ENCODE measurements at places on chromosomes 11 and 22.

DNA sequence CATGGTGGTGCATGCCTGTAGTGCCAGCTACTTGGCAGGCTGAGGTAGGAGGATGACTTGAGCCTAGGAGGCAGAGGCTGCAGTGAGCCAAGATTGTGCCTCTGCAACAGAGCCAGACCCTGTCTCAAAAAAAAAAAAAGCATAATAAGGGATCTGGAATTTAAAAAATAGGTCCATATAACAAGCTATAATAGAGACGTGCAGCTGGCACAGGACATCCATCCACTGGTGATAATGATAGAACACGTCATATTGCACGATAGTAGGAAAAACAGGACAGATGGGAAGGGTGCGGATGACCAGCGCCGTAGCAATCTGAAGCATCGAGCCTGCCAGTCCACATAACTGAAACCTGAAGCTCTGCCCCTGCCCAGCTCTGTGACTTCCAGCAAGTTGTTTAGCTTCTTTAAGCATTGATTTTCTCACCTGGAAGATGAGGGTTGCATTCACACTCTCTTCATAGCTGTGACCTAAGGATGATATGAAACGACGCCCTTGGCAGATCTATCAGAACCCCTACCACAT, 60.3 kb upstream of the PRODH start:
- no peak for DNase-seq

DNA sequence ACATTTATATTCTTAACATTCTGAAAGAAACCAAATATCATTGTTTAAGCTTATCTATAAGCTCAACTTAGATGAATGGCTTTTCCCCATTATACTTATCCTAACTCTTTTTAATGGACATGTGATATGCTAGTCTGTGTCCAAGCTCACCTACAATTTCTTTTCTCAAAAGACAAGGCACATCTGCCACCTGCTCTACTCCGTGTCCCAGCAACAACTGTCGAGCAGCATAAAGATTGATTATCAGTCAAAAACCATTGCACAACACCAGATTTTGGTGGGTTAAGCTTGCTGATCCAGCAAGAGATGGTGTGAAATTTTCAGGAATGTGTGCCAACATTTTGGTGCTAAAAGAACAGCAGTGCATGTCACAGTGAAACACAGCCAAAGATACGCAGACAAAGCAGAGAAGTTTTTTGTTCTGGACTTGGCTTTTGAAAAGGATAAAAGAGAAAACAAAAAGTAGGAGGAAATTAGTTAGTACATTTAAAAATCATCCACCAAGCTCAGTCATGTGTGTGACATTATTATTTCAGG, 65.8 kb downstream of the DCDC1 start:
- no peak for DNase-seq

- no peak for DNase-seq
These were observed 968.1 kb downstream of the LRRC4C start for GRCh38 chr11:40491341-40491740.

DNA sequence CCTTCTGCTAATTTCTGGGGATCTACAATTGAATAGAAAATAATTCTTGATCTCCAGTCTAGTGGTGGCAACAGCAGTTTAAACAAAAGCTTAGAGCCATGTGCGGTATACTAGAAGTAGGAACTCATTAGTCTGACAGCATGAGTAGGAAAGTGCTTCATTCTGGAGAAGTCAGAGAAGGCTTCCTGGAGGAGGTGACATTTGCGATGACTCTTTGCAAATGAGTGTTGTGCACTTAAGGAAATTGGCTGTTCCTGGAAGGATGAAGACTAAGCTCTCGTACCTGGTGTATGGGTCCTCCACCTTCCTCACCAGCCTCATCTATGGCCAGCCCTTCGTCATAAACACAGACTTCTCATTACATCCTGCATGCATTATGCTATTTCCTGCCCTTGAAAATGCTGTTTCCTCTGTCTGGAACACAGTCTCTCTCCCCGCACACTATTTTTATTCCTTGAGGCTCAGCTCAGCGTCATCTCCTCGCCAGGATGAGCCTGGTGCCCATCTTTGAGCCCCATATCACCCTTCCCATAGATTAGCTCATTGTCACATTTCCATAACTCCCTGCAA, 132.9 kb downstream of the PKNOX2 start:
- no peak for DNase-seq

DNA sequence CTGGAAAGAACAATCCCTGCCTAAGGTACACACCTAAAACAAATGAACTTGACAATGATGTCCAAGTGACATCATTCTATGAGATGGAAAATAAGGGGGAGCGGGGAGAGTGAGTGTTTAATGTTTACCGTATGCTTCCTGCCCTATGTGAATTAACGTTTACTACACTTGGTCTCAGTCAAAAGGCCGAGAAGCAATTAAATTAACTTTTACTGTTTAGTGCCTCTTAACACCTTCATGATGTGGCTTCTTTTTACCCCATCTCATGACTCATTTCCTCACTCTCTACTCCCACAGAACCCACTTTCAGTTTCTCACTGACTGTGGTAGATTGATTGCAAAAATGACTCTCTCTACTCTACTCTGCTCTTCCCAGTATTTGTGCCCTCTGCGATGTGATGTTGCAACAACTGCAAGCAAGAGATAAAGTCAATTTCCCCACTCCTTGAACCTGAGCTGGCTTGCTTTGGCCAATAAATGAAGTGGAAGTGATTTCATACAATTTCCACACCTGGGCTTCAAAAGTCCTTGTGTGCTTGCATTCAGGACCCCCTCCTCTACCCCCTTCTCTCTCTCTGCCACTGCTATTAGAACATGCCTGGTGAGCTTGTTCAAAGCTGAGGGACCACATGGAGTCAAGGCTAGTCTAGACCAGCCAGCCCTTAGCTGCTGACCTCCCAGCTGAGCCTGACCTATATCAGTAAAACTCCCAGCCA, 11.6 kb upstream of the ALKBH3 start:
- peak; percentile 43 for DNase-seq

DNA sequence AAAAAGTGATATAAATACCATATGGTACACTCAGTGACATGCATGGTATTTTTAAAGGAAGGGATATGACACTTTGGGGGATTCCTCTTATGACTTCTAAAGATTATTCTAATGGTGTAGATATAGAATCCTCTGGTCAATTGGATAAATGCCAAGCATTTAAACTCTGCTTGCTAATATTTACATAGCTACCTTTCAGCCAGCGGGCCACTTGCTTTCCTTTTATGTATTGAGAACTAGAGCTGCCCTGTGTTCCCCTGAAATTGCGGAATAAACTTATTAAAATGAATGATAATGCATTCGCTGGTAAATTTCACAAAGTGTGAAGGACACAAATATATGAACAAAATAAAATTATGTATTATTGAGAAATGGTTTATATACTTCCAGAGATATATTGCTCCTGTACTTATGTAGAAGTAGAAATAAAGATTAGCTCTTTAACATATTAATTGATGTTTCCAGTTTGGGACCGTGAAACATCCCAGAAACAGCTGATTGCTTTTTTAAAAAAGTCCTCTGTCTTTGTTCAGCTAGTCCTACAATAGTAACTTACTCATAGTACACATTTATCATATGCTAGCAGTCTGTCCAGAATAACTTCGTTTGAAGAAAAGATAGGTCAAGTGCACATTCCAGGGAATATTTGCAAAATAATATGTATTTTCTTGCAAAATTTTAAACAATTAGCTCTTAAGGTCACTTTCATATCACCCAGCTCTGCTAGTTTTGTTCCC, 40.1 kb upstream of the CARD18 start:
- DNase-seq, result no peak

- no peak for DNase-seq
These were observed at the start of gene MRGPRX3 for GRCh38 chr11:18132341-18132740. Gene MRGPRX3, plus strand, starts transcription at chr11:18132571. Its CDS starts 4,632 bp downstream, at chr11:18137203.

GRCh38 chr11:79421820-79422219, 19.0 kb downstream of the TENM4 start:
- DNase-seq, result no peak

DNA sequence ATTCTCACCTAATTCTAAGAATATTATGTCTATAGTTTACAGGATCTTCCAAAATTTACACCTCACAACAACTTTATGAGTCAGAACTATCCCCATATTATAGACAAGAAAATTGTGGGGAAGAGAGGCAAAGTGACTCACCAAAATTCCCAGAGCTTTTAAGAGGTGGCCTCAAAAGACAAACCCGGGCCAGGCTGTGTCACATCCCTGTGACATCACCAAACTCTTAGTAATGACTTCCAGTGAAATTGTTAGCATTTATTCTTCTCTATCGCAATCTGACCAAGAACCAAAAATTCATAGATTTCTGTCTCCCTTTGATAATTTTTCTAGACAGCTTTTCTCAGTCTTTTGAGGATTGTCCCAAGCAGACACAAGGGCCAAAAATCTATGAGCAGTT, 134.3 kb downstream of the SNX19 start:
- no peak for DNase-seq

- DNase-seq, result no peak
These were observed 14.3 kb upstream of the RIC3 start for GRCh38 chr11:8183111-8183510.

GRCh38 chr11:121421149-121421901, 30.8 kb upstream of the SORL1 start:
- DNase-seq, result no peak

DNA sequence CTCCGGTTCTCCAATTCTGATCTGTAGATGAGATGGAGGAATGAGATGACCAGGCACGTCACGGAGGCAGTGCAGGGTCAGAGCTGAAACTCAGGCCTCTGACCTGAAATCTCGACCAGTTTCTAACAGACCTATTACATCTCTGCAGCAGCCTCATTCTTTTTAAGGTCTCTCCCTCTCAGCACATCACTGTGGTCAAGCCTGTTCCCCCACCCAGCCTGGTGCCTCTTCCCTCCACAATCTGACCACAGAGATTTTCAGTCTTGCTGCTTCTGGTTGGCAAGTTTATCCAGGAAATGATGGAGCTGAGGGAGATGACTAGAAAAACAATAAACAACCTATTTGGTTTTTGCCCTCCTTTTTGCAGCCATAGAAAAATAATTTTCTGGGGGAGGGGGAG, 9.5 kb downstream of the GRAMD1B start:
- DNase-seq, result no peak

GRCh38 chr11:133951327-133952198, 5.2 kb downstream of the IGSF9B start:
- DNase-seq, result no peak

DNA sequence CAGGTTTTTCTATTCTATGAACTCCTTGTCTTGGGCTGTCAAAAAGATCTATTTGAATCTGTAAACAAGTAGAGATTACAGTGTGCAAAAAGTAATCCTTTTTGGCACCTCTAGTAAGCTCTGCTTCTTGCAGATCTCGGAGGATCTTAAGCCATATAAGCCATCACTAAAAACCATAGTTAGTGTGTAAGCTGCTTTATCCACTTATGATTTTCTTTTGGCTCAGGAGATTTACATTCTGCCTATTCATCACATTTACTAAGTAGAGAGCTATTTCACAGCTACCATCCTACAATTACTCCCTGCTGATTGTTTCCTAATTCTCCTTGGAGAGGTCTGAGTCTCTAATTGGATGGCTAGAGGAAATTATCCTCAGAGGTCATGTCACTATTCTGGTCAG, 385.7 kb downstream of the AASDHPPT start:
- DNase-seq, result no peak

DNA sequence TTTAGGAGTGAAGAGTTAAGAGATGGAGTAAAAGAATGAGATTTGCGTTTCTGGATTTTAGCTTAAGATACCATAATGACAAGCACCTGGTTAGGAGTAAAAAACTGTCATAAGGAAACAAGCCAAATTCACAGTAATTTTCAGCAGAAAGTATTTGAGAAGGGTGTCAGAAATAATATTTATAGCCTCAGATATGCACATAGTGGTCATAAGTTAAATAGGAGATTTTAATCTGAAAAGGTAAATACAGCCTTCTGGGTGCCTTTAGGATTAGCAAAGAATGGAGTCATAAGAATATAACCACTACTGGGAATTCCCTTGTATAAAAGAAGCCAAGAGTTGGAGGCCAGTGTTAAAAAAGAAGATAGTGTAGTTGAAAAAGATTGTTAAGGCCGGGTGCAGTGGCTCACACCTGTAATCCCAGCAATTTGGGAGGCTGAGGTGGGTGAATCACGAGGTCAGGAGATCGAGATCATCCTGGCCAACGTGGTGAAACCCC, 160.1 kb downstream of the SWAP70 start:
- no peak for DNase-seq

Measured in GM12891 (cell line).